Vagina (tissue), 2 donors: ENCODE measurements at places on chromosomes 3 and 15. TPM values are rescaled to one million over a fixed set of nuclear protein-coding genes. Genes with fewer than 3 reads are reported as not detected.

DNA sequence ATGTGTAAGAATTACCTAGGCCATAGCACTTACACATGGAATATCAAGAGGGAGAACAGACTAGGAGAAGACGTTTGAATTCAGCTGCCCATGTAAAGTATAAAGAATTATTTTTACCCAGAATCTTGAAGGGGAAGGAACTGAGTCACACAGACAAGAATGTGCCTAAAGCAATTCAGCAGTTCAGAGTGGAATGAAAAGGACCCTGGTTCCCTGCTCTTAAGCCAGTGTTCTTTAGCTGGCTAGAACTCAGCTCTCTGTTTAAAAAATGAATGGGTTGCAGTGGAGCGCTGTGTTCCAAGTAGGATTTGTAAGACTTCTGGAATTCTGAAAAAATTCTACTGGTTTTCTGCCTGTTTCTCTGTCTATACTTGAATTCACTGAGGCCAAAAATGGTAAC is 440.2 kb downstream of the LPP start:
- no peak overlapping the region for H3K4me3 ChIP-seq
- H3K36me3 ChIP-seq: no peaks in the 10 kb centered on the region
- no peak overlapping the region for H3K27ac ChIP-seq
- no peaks in the 10 kb centered on the region for H3K27me3 ChIP-seq
- DNase-seq: no peak

DNA sequence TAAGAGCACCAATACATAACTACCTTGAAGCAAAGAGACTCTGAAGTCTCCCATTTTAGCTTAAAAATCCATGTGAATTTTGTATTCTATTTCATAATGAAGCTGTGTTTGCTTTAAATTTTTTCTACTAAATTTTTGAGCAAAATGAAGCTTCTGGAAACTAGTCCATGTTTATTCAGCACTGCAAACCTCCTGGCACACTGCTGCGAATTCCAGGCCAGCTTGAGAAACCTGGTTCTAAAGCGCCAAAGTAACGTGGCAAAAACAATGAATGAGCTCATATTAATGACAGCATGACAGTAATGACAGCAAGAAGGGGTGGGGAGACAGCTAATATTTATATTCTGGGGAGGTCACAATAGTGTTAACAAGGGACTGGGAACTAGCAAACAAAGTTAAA is 25.7 kb downstream of the CEP152 start:
- no peak for DNase-seq
- no peaks in the 10 kb centered on the region for H3K27me3 ChIP-seq
- no peaks in the 10 kb centered on the region for H3K4me1 ChIP-seq

GRCh38 chr15:54681584-54681983 is 515.2 kb downstream of the RSL24D1 start:
- no peaks in the 10 kb centered on the region for H3K4me1 ChIP-seq
- no peaks in the 10 kb centered on the region for H3K36me3 ChIP-seq
- H3K27ac ChIP-seq: no peak overlapping the region

- no peak for DNase-seq
- no peak overlapping the region for H3K27ac ChIP-seq
- no peaks in the 10 kb centered on the region for H3K36me3 ChIP-seq
- peaks cover 21% of the 10 kb centered on the region for H3K4me1 ChIP-seq
- H3K4me3 ChIP-seq: no peak overlapping the region
Observed at GRCh38 chr15:71541746-71542145, 268.6 kb upstream of the NR2E3 start.

The ARGFX gene
- total RNA-seq: not detected

- H3K36me3 ChIP-seq: no peaks in the 10 kb centered on the region
- H3K27ac ChIP-seq: no peak overlapping the region
- no peak overlapping the region for H3K4me3 ChIP-seq
Observed at GRCh38 chr15:76764004-76764403, 141.1 kb downstream of the SCAPER start.

The TNFSF10 gene
- 92.8 TPM for total RNA-seq

DNA sequence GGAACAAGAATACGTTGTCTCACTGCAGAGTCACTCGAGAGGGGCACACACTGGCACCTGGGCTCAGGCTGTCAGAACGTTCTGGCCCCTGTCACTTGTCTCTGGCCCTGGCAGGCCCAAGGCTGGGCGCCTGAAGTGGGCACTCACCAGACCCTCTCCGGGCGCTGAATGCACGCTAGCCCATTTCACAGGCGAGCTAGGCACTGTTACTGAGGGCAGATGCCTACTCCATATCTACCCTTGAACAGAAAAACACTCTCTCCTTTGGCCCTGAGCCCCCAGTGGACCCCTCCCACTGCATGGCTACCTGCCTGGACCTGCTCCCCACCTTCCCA is 42.3 kb upstream of the IQSEC1 start:
- H3K27me3 ChIP-seq: no peaks in the 10 kb centered on the region
- H3K27ac ChIP-seq: no peak overlapping the region
- no peak for DNase-seq
- H3K4me3 ChIP-seq: no peak overlapping the region
- peaks cover 10% of the 10 kb centered on the region for H3K4me1 ChIP-seq
- H3K36me3 ChIP-seq: no peaks in the 10 kb centered on the region

The GPR171 gene
- 5.4 TPM for total RNA-seq

The POPDC2 gene
- 3.4 TPM for total RNA-seq

- H3K4me3 ChIP-seq: no peak overlapping the region
- no peaks in the 10 kb centered on the region for H3K4me1 ChIP-seq
- no peaks in the 10 kb centered on the region for H3K36me3 ChIP-seq
- DNase-seq: no peak
Observed at GRCh38 chr3:24508423-24508839, 13.8 kb upstream of the THRB start.

The GALNT15 gene
- 225 TPM for total RNA-seq

GRCh38 chr3:14265246-14265962 is 86.8 kb downstream of the LSM3 start:
- H3K36me3 ChIP-seq: no peaks in the 10 kb centered on the region
- H3K27ac ChIP-seq: no peak overlapping the region
- H3K27me3 ChIP-seq: no peaks in the 10 kb centered on the region
- no peak overlapping the region for H3K4me3 ChIP-seq
- H3K4me1 ChIP-seq: peaks cover 5% of the 10 kb centered on the region

The IL5RA gene
- total RNA-seq: not detected

- H3K27ac ChIP-seq: no peak overlapping the region
- DNase-seq: no peak
- no peaks in the 10 kb centered on the region for H3K27me3 ChIP-seq
Observed at GRCh38 chr15:37056177-37057121, 43.9 kb downstream of the MEIS2 start.

The GOLGA6B gene
- not detected for total RNA-seq

The MEGF11 gene
- total RNA-seq: 0.25 TPM

GRCh38 chr3:142275856-142276255 is 50.5 kb upstream of the GK5 start:
- no peaks in the 10 kb centered on the region for H3K27me3 ChIP-seq
- DNase-seq: no peak
- no peak overlapping the region for H3K4me3 ChIP-seq
- H3K4me1 ChIP-seq: no peaks in the 10 kb centered on the region
- no peaks in the 10 kb centered on the region for H3K36me3 ChIP-seq

DNA sequence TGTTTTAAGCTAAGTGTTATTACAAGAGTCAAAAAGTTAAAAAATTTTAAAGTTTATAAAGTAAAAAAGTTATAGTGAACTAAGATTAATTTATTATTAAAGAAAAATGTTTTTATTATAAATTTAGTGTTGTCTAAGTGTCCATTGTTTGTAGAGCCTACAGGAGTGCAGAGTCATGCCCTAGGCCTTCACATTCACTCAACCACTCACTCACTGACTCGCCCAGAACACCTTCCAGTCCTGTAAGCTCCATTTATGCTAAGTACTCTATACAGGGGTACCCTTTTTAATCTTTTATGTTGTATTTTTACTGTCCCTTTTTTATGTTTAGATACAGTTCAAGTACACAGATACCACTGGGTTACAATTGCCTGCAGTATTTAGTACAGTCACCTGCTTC is 37.2 kb downstream of the EEFSEC start:
- no peaks in the 10 kb centered on the region for H3K36me3 ChIP-seq
- no peak overlapping the region for H3K4me3 ChIP-seq
- DNase-seq: no peak
- H3K27ac ChIP-seq: no peak overlapping the region

DNA sequence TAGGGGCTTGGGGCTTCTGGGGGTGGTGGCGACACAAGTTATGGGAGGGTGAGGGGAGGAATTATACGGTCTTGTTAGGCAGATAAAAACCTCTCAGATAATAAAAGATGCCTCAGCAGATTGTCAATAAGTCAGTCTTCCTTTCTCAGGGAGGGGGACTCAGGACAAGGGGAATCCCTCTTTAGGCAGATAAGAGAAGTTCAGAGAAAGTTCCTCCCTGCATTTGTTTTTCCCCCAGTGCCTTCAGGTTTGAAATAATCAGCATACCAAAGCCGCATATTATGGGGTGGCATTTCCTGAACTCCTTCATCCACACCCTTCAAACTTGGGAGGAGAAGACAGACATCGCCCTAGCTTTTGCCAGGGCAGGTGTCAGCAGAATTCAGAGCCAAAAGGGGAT is 8.5 kb downstream of the PPCDC start:
- no peaks in the 10 kb centered on the region for H3K36me3 ChIP-seq
- no peaks in the 10 kb centered on the region for H3K27me3 ChIP-seq
- no peak overlapping the region for H3K27ac ChIP-seq
- DNase-seq: no peak
- H3K4me1 ChIP-seq: peaks cover 43% of the 10 kb centered on the region

DNA sequence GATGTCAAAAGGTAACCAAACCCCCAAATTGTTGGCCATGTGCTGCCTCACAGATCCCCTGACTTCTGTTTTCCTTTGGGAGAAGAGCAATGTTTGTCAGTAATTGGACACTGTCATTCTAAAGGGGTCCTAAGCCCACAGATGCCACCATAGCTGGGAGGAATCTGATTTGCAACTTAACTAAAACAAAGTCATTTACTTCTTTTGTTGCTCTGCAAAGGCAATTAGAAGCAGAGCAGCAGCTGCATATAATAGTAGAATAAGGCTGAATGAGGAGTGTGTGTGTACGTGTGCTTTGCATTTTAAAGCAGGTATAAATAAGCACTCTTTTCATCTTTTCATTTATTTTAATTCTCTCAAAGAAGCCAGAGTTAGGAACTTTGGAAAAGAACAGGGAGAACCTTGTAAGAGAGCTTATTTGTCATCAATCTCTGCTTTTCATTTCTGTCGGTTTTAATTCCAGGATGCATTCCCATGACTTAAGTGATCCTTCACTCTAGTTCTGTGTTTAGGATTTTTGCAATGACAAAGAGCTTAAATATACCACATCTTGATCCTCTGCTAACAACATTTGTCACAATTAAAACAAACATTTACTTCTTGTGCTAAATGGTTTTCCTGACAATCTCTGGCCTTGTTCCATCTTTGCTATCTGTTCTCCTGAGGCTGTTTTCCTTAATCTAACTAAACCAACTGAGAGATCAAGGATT is 530.2 kb upstream of the CBLB start:
- no peaks in the 10 kb centered on the region for H3K4me1 ChIP-seq
- no peaks in the 10 kb centered on the region for H3K27me3 ChIP-seq
- no peak overlapping the region for H3K27ac ChIP-seq
- H3K4me3 ChIP-seq: no peak overlapping the region

DNA sequence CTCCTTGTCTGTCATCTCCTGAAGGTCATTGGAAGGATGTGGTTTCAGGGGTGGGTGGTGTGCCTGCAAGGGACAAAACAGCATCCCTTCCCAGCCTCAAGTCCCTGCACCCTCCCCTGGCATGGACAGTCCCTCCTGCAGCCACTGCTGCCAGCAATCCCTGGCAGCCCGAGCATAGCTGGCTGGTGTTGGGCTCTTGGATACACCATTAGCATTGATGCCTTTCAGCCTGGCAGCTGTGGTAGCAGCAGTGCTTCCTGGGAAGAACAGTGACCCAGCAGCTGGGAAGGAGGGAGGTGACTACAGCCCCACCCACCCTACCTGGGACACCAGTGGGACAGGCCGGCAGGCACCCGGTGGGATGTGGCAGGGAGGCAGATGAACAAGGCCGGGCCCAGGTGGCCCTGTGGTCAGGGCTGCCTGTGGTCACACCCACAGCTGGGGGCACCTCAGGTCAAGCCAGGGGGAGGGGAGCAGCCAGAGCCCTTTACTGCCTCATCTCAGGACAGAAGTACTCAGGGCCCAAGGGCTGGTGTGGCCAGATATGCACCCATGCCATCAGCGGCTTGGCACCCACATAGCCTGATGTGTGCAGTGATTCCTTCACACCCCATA is 32.9 kb upstream of the TMEM115 start:
- H3K27me3 ChIP-seq: no peaks in the 10 kb centered on the region
- no peak for DNase-seq
- no peak overlapping the region for H3K4me3 ChIP-seq
- H3K4me1 ChIP-seq: peaks cover 8% of the 10 kb centered on the region
- H3K27ac ChIP-seq: no peak overlapping the region
- H3K36me3 ChIP-seq: no peaks in the 10 kb centered on the region

GRCh38 chr3:186577521-186577920 is 7.0 kb downstream of the DNAJB11 start:
- no peak for DNase-seq
- no peak overlapping the region for H3K4me3 ChIP-seq
- H3K27me3 ChIP-seq: no peaks in the 10 kb centered on the region
- H3K36me3 ChIP-seq: peaks cover 91% of the 10 kb centered on the region

The TYRO3 gene
- 13.3 TPM for total RNA-seq

The SQOR gene
- 52.8 TPM for total RNA-seq

DNA sequence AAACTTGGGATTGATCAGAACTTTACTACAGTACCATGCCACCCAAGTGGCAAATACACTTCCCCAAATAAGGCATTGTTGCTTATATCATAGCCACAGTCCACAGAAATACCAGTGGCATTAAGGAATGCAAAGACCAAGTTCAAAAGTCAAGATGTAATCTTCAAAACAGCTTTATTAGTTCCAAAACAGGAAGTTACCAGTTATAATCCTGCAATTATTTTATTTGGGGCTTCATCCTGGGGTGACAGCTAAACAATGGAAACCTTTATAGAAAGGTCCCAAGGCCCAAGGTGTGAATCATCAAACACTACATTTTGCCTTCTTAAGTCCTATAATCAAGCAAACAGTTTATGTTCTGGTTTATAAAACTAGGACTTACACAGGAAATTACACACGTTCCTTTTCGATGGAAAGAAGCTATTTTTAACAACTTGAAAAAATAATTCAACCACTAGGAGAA is 30.3 kb upstream of the RNF7 start:
- no peak for DNase-seq
- H3K4me1 ChIP-seq: no peaks in the 10 kb centered on the region
- H3K36me3 ChIP-seq: no peaks in the 10 kb centered on the region
- no peaks in the 10 kb centered on the region for H3K27me3 ChIP-seq
- H3K4me3 ChIP-seq: no peak overlapping the region
- H3K27ac ChIP-seq: peak overlapping the region; percentile 9

GRCh38 chr15:51163843-51164242 is 69.1 kb upstream of the TNFAIP8L3 start:
- no peaks in the 10 kb centered on the region for H3K36me3 ChIP-seq
- no peak overlapping the region for H3K27ac ChIP-seq
- DNase-seq: no peak
- peaks cover 15% of the 10 kb centered on the region for H3K4me1 ChIP-seq
- no peak overlapping the region for H3K4me3 ChIP-seq
